Chondrocyte (in vitro differentiated cells): ENCODE measurements at places on chromosomes 4 and X.

DNA sequence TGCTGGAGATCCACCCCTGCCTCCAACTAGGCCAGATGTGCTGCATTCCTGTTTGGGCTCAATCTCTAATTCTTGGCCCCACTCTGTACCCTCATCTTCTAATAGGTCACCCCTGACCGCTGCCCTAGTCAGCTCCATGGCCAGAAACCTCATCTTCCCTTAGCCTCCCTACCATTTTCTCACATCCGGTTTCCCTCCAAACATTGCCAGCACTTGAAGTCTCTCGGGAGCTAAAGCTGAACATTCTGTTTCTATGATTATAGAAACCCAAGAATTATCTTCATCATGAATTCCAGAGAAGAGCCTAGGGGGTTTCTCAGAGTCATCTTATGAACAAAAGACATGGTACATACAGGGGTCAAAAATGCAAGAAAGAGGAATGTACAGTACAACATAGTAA is 179.7 kb downstream of the AMELX start:
- DNase-seq, result no peak

DNA sequence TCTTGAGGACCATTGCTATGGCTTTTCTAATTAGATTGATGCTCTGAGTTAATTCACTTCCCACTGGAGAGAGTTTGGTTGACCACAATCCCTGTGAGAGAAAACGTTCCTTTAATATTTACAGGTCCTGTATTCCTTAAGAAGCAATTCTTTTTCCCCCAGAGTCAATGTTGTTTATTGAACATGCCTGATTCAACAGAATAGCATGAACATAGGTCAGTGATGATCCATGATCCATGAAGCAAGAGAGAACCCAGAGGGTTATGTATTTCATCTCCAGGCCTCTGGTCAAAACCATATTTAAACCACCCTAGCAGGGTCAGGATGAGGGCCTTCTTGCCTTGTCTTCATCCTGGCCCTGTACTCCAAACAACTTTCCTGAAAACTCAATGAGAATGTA is 39.4 kb upstream of the EFHC2 start:
- DNase-seq, result no peak

DNA sequence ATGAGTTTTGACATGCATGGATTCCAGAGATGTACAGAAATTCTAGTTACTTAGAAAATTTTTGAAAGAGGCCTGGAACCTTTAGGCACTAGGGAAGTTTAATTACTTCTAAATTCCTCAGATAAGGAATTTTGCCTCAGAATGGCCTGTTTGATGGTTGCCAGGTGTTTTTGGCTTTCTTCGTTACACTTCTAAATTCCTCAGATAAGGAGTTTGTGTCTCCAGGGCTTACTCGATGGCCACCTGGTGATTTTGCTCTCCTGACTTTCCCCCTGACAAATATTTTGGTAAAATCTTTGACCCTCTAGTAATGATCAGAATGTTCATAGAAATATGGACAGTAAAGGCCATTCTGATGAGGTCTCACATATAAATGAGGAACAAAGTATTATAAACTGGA is 64.3 kb downstream of the BEX3 start:
- no peak for DNase-seq

DNA sequence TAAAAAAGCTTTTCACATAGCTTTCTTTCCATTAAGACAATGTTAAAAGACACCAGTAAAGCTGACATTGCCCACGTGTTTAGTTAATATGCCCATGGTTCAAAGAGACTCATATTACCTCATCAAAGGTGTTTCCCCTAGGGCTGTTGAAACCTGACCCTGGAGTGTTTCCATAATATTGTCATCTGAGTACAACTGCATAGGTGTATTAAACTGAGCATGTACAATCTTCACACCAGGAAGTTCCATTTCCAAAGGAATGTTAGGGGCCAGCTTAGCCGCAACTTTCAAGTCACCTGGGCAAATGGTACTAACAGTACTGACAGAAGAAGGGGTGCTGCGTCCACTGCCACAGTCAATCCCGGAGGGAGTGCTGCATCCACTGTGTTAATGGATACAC is 27.1 kb downstream of the PDLIM3 start:
- no peak for DNase-seq

GRCh38 chr4:13968723-13969122 is 341.2 kb upstream of the BOD1L1 start:
- DNase-seq, result no peak

DNA sequence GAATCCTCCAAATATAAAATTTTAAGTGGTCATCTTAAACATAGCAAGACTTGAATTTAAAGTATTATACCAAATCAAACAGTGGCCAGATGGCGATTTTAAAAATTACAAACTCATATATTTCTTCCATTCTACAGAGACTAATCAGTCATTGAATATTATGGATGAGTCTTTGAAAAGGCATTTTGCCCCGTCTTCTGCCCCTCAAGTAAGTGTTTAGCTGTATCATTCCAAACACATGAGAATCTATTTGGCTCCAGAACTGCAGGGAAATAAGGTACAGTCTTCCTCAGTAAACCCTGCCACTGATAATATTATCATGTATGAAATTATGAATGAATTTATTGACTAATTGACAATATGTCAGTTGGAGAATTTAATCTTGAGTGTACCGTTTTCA is 191.0 kb downstream of the SLC7A11 start:
- no peak for DNase-seq

GRCh38 chr4:111618908-111619307 is 526.3 kb upstream of the FAM241A start:
- DNase-seq, result no peak

DNA sequence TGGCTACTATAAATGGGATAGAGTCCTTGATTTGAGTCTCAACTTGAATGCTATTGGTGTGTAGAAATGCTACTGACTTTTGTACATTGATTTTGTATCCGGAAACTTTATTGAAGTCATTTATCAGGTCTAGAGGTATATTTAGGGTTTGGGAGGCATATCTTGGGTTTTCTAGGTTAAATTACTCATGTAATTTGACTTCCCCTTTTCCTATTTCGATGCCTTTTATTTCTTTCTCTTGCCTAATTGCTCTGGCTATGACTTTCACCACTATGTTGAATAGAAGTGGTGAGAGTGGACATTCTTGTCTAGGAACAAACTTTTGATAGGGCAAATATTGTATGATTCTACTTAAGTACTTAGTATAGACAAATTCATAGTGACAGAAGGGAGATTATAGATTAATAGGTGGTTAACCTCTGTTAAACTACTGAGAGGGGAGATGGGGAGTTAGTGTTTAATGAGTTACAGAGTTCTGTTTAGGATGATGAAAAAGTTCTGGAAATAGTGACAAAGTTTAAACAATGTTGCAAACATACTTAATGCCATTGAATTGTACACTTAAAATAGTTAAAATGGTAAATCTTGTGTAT is 22.8 kb upstream of the HSPA4L start:
- no peak for DNase-seq

- peak; percentile 60 for DNase-seq
Observed at GRCh38 chrX:329291-329910, 10.8 kb upstream of the GTPBP6 start.

GRCh38 chr4:3234171-3235029 is 14.6 kb upstream of the MSANTD1 start:
- DNase-seq, result no peak

DNA sequence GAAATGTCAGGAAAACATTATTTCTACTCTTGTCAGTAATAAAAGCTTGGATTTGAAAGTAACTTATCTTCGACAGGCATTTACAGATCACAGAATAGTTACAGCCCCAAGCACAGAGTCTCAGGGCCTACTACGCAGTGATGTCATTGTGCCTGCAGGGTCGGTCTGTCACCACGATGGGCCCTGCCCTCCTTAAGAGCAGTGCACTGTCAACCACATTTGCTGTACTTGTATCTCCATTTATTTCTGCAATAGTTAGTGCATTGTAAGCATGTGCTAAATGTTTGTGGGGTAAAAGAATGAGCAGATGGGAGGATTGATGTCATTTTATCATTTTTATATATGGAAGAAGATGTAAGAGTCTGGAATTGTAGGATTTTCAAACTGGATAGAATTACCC is 13.6 kb upstream of the CCKAR start:
- no peak for DNase-seq

DNA sequence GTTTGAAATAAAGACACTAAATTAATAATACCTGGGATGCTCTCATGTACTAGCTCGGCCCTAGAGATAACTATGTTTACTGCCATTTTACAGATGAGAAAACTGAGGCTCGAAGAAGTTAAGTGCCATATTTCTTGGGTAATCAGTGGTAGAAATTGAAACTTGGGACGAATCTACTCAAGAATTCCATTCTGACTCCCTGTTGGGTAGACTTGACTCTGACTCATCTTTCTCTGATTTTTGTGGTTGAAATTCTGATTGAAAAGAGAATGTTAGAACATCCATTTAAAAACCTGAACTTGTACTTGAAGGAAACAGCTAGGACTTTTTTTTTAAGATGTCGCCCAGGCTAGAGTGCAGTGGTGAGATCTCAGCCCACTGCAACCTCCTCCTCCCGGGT is 50.1 kb upstream of the NSUN7 start:
- DNase-seq, result no peak

DNA sequence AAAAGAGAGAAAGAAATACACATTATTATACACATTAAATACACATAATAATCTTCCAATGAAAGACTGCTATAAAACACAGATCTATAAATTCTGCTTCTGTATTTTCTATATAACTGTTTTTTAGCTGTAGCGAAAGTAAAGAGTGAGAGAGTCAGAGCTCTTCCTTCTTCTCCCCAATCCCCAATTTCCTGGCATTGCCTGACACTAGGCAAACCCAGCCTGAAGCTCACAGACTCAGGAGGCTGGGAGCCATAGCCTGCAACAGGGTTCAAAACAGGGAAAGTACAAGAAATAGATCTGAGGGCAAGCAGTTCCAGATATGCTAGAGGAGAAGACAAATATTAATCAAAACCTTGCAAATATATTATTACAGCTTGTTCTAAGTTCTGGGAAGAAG is 201.6 kb downstream of the HNRNPD start:
- DNase-seq, result no peak

DNA sequence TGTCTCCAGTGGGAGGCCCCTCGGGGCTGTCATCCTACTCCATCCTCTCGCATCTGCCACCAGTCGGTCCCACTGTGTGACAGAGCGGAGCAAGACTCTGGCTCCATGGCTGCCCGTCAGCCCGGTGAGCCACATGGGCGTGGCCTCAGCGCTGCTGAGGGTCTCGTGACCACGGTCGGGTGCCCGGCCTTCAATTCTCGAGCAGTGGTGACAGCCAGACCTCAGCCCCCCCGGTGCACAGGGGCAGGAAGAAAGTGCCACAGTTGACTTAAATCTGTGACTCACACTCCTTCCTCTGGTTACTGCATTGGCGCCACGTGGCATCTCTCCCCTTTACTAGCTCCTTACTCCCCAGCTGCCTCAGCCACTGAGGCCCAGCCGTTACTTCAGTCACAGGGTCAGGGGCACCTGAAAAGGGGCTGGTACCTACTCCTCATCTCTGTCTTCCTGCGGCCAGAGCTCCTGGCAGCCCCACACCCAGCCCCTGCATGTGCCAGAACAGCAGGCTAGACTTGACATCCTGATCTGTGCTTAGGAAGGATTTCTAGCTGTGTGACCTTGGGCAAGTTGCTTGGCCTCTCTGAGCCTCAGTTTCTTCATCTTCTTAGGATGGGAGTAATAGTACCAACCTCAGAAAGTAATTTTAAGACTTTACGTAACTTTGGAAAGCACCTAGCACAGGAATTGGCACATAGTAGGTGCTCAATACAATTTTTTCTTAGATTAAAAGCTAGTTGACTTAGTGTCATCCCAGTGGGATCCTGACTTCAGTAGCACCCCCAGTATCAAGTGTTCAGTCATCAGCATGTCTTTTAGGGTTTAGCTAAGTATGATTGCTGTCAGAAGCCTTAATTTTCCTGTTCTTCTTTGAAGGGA is 66.1 kb downstream of the TNIP2 start:
- no peak for DNase-seq

- no peak for DNase-seq
Observed at GRCh38 chr4:7052923-7053715, 9.9 kb downstream of the TADA2B start.

DNA sequence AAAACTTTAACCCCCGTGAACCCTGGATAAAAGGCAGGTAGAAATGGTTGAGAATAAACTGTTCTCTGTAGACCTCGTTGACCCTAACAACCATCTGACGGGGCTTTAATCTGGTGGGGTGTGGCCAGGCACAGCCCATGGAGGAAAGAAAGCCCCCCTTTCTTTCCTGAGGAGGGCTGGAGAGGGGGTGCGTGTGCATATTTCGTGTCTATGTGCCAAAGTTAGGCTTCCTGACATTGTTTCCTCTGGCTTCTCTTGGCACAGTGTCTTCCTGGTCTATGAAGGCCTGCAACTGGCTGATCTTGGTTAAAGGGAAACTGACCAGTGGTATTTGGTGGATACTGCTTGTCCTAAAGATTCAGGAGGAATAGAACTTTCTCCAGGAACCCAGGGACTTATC is 97.1 kb downstream of the MGST2 start:
- no peak for DNase-seq

- DNase-seq, result no peak
Observed at GRCh38 chrX:119648421-119648775, 42.2 kb upstream of the NKRF start.

DNA sequence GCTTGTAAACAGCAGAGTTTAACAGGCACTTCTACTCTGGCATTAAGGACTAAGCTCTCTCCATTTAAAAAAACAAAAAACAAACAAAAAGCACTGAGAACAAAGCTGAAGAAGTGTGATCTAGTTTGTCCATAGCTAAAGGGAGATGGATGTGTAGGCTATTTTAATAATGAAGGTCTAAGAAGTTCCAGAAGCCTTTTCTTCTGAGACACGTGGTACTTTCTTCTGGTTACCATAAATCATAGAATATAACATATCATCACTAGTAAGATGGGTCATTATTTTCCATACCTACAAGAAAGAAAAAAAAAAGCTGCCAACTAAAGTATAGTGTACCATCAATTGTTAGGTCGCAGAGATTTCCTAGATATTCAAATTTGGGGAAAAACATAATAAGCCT is 722 bp upstream of the NBDY start:
- no peak for DNase-seq
